ENCODE measurements at places on chromosomes 11 and 22. TPM values are rescaled to one million over a fixed set of nuclear protein-coding genes. Genes with fewer than 3 reads are reported as not detected.

ST14 gene
- not detected for total RNA-seq

P2RY2 gene
- total RNA-seq, result 0.97 TPM

CEP126 gene
- 0.38 TPM for total RNA-seq

TEX54 gene
- not detected for total RNA-seq

SNX32 gene
- under 0.01 TPM for total RNA-seq

GPHA2 gene
- total RNA-seq, result not detected

OR52I2 gene
- not detected for total RNA-seq

E2F8 gene
- total RNA-seq, result 2.1 TPM

TTC38 gene
- total RNA-seq, result 33.2 TPM

SLC6A5 gene
- total RNA-seq, result not detected

SCN4B gene
- total RNA-seq, result under 0.01 TPM

IFITM2 gene
- total RNA-seq, result 82.6 TPM

OR6A2 gene
- total RNA-seq, result 0.16 TPM

HTR3B gene
- total RNA-seq, result not detected

MS4A6E gene
- total RNA-seq, result not detected

ZNF215 gene
- total RNA-seq, result 1.4 TPM

SLC22A24 gene
- not detected for total RNA-seq

SART1 gene
- total RNA-seq, result 48.0 TPM

IFTAP gene
- 21.2 TPM for total RNA-seq

SLC25A45 gene
- 0.81 TPM for total RNA-seq

HTR3A gene
- not detected for total RNA-seq

DBX1 gene
- total RNA-seq, result not detected

KCNQ1 gene
- total RNA-seq, result 0.32 TPM

SCGB1C1 gene
- not detected for total RNA-seq

C11orf91 gene
- total RNA-seq, result not detected

OTOG gene
- not detected for total RNA-seq

GTSE1 gene
- 10.0 TPM for total RNA-seq

UCP3 gene
- 0.16 TPM for total RNA-seq

CLMP gene
- total RNA-seq, result 0.06 TPM

CCDC87 gene
- under 0.01 TPM for total RNA-seq

KRTAP5-1 gene
- total RNA-seq, result not detected

SEZ6L gene
- total RNA-seq, result not detected

OR10V1 gene
- total RNA-seq, result not detected

OR2AG1 gene
- total RNA-seq, result under 0.01 TPM

ARHGAP32 gene
- total RNA-seq, result 1.8 TPM

PCNX3 gene
- total RNA-seq, result 10.0 TPM

GLYAT gene
- not detected for total RNA-seq

GPR83 gene
- total RNA-seq, result under 0.01 TPM

IL10RA gene
- total RNA-seq, result under 0.01 TPM

OR51E2 gene
- total RNA-seq, result not detected
